ENCODE measurements at places on chromosomes 5 and 9. TPM values are rescaled to one million over a fixed set of nuclear protein-coding genes. Genes with fewer than 3 reads are reported as not detected.

The S1PR3 gene
- total RNA-seq, result 16.6 TPM

The MINAR2 gene
- total RNA-seq, result not detected

The C5orf58 gene
- total RNA-seq, result not detected

The MCTP1 gene
- total RNA-seq, result 24.3 TPM

The GADD45G gene
- total RNA-seq, result 24.3 TPM

DNA sequence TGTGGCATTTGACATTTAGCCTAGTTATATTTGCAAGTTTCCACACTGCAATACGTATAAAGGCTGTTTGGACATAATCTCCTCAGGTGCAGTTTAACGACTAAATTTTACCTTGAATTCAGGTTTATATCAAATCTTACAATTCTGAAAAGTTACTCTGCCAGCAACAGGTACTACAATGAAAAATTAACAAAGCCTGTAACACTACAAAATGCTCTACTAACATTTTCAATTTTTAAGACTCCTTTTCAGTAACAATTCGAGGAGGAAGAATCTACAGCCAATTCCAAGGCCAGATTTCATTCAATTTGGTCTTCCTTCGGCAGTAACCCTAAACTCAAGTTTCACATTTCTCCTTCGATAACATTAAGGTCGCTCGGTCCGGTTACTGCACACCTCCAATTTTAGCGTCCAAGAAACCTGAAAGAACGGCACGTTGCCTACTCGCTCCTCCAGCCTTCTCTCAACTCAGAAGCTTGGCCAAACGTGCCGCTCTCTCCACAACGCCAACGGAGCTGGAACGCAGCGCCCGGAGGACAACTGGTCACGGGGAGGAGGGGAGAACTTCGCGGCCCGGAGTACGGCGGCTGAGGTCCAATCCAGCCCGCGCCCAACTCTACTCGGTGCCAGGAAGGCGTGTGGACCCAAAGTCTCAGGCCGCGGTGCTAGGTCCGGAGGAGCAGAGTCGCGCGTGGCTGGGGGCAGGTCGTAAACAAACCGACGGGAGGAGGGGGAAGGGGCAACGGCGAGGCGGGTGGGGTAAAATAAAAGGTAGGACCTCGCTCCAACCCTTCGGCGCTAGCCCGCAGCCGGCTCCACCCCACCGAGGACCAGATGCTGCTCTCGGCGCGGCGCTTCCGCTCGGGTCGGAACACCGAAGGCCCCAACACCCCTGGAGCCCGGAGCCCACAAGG lies 681 bp downstream of the FNIP1 start:
- peak overlapping the region; percentile 98 for H3K27ac ChIP-seq
- peak overlapping the region; percentile 70 for H3K4me3 ChIP-seq
- no peaks in the 10 kb centered on the region for H3K4me1 ChIP-seq

- no peak for DNase-seq
- no peak overlapping the region for H3K4me3 ChIP-seq
- no peaks in the 10 kb centered on the region for H3K27me3 ChIP-seq
These were observed 105.0 kb downstream of the GALNT10 start for GRCh38 chr5:154295551-154295950.

GRCh38 chr5:147509710-147510651 lies at the start of gene DPYSL3:
Gene DPYSL3, minus strand, starts transcription at chr5:147510068. Its CDS starts 210 bp downstream, at chr5:147509858.
- H3K4me3 ChIP-seq, result peak within 1 kb of the TSS; percentile 85
- H3K27me3 ChIP-seq, result peaks cover 3% of the 10 kb centered on the region
- H3K36me3 ChIP-seq, result no peaks in the 10 kb centered on the region
- peak within 1 kb of the TSS; percentile 72 for H3K27ac ChIP-seq
- DNase-seq, result peak; percentile 33

- H3K36me3 ChIP-seq, result no peaks in the 10 kb centered on the region
- no peaks in the 10 kb centered on the region for H3K27me3 ChIP-seq
- no peak overlapping the region for H3K27ac ChIP-seq
These were observed 29.0 kb downstream of the C9orf50 start for GRCh38 chr9:129591916-129592315.

DNA sequence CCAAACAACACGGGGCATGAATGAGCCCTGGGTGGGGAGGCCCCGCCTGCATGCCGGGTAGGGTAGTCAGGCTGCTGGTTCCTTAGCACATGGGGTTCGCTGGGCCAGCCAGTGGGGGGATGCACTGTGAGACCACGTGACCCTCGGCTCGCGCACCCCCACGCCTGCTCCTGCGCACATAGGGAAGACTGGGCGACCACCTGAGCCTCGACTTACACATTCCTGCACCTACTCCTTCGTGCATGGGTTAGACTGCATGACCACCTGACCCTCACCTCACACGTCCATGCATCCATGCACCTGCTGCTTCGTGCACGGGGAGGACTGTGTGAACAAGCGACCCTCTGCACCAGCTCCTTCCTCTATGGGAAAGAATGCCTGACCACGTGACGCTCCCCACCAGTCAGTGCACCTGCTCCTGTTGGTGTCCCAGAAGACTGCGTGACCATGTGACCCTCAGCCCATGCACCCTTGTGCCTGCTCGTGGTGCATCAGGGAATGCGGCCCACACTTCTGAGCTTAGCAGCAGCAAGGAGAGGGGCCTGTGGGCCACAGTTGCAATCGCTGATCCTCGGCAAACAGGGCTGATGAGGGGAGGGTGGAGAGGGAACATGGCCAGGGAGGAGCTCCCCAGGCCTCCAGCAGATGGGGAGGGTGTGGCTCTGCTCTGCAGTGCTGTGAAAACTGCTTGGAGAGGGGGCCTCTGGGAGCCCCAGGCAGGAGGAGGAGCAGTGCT lies 18.1 kb downstream of the LPCAT1 start:
- no peak overlapping the region for H3K4me3 ChIP-seq
- no peak overlapping the region for H3K27ac ChIP-seq
- peaks cover 4% of the 10 kb centered on the region for H3K36me3 ChIP-seq
- no peaks in the 10 kb centered on the region for H3K27me3 ChIP-seq
- DNase-seq, result no peak
- no peaks in the 10 kb centered on the region for H3K4me1 ChIP-seq

- no peak overlapping the region for H3K27ac ChIP-seq
- no peak for DNase-seq
- H3K27me3 ChIP-seq, result no peaks in the 10 kb centered on the region
- H3K36me3 ChIP-seq, result no peaks in the 10 kb centered on the region
These were observed 17.4 kb downstream of the ANKS6 start for GRCh38 chr9:98778711-98779530.

DNA sequence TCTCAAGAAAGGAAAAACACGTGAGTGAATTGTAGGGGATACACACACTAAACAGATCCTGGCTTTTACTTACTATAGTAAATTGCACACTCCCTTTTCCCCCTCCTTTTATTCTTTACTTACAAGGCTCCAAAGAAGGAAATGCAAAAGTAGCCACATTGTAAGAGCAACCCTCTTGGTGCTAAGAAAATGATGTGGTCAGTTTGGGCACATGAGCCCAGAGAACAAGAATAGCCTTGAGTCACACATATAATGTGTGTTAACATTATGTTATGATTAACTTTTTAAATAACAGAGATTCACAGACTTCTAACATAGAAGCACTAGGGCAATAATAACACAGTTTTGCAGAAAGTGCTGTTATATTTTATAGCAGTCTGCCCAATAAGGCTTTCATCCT lies 48.5 kb downstream of the PCSK5 start:
- DNase-seq, result no peak
- H3K36me3 ChIP-seq, result no peaks in the 10 kb centered on the region
- H3K4me3 ChIP-seq, result no peak overlapping the region
- no peaks in the 10 kb centered on the region for H3K27me3 ChIP-seq
- H3K27ac ChIP-seq, result no peak overlapping the region

DNA sequence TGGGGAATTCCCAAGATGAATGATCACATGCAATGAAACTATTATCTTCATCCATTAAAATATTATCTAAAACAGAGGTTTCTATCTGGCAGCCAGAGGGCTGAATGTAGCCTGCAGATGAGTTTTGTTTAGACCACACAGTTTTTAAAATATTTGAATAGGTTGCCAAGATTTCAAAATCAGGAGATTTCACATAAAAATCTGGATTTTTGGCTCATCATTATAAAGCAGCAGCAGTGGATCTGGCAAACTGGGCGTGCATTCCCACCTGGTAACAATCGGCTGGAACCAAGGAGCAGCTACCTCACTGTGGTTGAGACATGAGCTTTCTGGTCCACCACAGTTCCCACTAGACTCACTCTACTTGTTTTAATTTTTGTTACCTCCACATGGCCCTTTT lies 155.1 kb downstream of the BNC2 start:
- H3K4me3 ChIP-seq, result no peak overlapping the region
- no peaks in the 10 kb centered on the region for H3K27me3 ChIP-seq
- H3K4me1 ChIP-seq, result no peaks in the 10 kb centered on the region

DNA sequence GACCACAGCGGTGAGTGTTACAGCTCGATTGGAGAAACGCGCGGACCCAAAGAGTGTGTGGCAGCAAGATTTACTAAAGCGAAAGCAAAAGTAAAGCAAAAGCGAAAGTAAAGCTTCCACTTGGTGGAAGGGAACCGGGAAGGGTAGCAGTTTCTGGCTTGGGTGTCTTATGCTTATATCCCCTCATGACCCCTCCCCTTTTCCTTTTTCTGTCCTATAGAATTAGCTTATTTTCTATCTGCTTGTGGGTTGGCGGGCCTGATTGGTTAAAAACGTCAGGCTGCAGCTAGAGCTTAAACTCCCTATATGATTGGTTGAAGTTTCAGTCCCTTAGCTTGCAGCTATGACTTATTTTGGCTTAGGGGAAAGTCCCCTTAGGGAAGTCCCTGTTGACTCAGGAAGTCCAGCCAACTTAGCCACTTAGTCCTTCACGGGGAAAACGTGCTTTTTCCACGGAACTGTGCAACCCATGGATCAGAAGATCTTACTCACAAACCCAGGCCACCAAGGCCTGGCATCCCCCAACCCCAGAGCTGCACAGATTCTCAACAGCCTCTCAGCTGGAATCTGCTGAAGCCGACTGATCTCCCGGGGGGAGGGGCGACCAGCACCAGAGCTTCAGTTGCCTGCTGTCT lies 114.2 kb upstream of the ADAMTS16 start:
- H3K27ac ChIP-seq, result no peak overlapping the region
- no peak for DNase-seq
- no peaks in the 10 kb centered on the region for H3K4me1 ChIP-seq
- H3K4me3 ChIP-seq, result no peak overlapping the region
- no peaks in the 10 kb centered on the region for H3K27me3 ChIP-seq

DNA sequence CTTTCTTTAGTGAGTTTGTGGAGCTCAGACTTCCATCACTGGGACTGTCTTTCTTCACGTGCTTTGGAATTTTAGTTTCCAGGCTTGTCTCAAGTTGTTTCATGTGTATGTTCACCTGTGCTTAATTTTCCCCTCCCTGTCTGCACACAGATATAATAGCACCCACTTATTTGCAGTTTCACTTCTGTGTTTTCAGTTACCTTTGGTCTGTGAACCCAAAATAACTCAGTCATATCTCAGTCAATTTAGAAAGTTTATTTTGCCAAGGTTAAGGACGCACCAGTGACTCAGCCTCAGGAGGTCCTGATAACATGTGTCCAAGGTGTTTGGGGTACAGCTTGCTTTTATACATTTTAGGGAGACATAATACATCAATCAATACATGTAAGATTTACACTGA lies 330.4 kb downstream of the ICE1 start:
- H3K27me3 ChIP-seq, result no peaks in the 10 kb centered on the region
- no peaks in the 10 kb centered on the region for H3K4me1 ChIP-seq

DNA sequence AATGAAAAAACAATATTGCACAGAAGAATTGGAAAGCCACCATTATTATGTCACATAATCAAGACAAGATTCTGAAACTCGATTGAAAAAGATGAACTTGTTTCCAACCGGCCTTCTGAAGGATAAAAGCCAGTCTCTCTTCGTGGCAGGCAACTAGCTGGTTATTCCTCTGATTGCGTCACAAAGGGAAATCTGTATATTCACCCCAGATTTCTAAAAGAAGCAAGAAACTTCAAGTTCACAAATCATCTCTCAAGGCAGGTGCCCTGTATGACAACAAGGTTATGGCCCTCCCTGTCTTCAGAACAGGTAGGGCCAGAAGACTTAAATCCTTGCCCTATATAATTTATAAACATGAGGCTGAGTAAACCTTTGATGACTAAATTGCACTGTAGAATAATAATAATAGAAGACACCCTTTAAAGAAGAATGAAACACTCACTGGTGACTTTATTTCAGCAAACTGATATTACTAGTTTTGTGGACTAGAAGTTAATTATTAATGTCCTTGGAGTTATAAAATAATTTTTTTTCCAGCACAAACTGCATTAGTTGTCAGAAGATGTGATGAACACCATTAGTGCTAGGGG lies 2.9 kb upstream of the KLF4 start:
- H3K4me3 ChIP-seq, result no peak overlapping the region
- DNase-seq, result no peak
- no peaks in the 10 kb centered on the region for H3K36me3 ChIP-seq
- no peaks in the 10 kb centered on the region for H3K27me3 ChIP-seq
- peak overlapping the region; percentile 81 for H3K27ac ChIP-seq
- H3K4me1 ChIP-seq, result no peaks in the 10 kb centered on the region

GRCh38 chr5:35285011-35285410 lies 54.7 kb upstream of the PRLR start:
- no peaks in the 10 kb centered on the region for H3K4me1 ChIP-seq
- H3K4me3 ChIP-seq, result no peak overlapping the region
- H3K27me3 ChIP-seq, result no peaks in the 10 kb centered on the region
- DNase-seq, result no peak
- no peaks in the 10 kb centered on the region for H3K36me3 ChIP-seq
- H3K27ac ChIP-seq, result no peak overlapping the region

GRCh38 chr5:154797762-154798161 lies 42.6 kb downstream of the LARP1 start:
- H3K27me3 ChIP-seq, result no peaks in the 10 kb centered on the region
- no peak overlapping the region for H3K4me3 ChIP-seq
- peaks cover 12% of the 10 kb centered on the region for H3K36me3 ChIP-seq
- DNase-seq, result no peak

DNA sequence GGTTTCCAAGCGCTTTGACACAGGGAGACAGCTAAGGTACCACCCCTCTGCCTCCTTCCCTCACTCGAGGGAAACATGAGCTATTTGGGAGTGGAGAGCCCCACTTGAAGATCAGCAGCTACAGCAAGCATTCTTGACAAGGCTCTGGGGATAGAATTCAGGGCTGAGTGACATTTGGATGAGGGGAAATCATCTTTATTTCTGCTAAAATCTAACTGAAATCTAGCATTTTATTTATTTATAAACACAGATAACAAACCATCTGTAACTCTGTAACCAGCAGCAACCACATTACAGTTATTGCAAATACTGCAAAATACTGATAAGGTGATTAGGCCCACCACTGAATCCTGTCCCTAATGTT lies 22.4 kb downstream of the RNF130 start:
- H3K27me3 ChIP-seq, result no peaks in the 10 kb centered on the region
- H3K36me3 ChIP-seq, result no peaks in the 10 kb centered on the region
- H3K27ac ChIP-seq, result no peak overlapping the region
- H3K4me3 ChIP-seq, result no peak overlapping the region

- no peaks in the 10 kb centered on the region for H3K36me3 ChIP-seq
- no peak for DNase-seq
- H3K4me1 ChIP-seq, result no peaks in the 10 kb centered on the region
These were observed 49.0 kb upstream of the TNPO1 start for GRCh38 chr5:72767289-72768010.

DNA sequence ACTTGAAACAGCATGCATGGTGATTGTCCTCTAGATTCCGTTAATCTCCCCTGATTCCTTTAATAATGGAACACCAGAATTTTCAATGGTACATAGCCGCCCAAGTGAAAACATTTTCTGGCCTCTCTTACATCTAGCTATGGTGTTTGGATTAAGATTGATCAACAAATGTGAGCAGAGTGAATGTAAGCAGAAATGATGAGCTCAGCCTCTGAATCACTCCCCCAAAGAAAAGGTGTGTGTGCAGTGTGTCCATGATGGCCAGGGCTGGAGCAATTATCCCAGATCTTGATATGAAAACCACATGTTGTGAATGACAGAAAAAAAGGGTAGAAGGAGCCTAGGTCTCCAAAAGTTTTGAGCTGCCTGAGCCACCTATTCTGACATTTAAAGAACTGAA lies 55.3 kb downstream of the OR2K2 start:
- H3K27me3 ChIP-seq, result no peaks in the 10 kb centered on the region
- H3K27ac ChIP-seq, result no peak overlapping the region
- H3K4me1 ChIP-seq, result no peaks in the 10 kb centered on the region
- DNase-seq, result no peak
- no peak overlapping the region for H3K4me3 ChIP-seq

Measured in breast epithelium (tissue), 4 donors.